H1 (cell line): ENCODE measurements at places on chromosomes 2 and 18. TPM values are rescaled to one million over a fixed set of nuclear protein-coding genes. Genes with fewer than 3 reads are reported as not detected.

Gene DLGAP1
- 15.1 and 16.9 TPM in 2 replicates for total RNA-seq

Gene C2orf15
- 5.5 and 6.5 TPM in 2 replicates for total RNA-seq

Gene LYG2
- total RNA-seq, result not detected in 2 replicates

Gene ANKAR
- 1.5 and 1.7 TPM in 2 replicates for total RNA-seq

Gene MCFD2
- 74.2 and 76.2 TPM in 2 replicates for total RNA-seq

Gene FOSL2
- 4.5 and 5.5 TPM in 2 replicates for total RNA-seq

Gene CELF4
- 3.3 and 3.4 TPM in 2 replicates for total RNA-seq

GRCh38 chr2:105328281-105329196, 996 bp downstream of the TGFBRAP1 start:
- peaks cover 12% of the 10 kb centered on the region; the same call in 1 of the 2 replicates for H3K4me1 ChIP-seq
- no peak for DNase-seq
- H3K36me3 ChIP-seq, result no peaks in the 10 kb centered on the region

DNA sequence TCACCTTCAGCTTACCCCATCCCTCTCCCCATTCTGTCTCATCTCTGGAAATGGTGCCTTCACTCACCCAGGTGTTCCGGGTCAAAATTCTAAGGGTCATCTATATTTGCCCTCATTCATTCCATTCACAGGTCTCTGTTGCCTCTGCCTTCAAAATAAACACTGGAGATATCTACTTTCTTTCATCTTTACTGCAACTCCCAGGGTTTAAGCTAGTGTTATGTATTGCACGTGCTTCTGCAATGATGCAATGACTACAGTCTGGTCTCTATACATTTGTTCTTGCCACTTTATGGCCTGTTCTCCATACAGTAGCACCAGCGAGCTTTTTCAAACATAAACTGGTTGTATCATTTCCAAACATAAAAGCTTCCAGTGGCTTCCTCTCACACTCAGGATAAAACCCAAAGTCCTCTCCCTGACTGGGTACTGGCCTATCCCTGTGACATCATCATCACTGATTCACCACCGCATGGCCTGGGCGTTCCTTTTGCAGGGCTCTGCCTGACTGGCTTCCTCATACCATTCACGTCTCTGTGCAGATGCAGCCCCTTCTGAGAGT, 14.3 kb downstream of the DSG2 start:
- peaks cover 14% of the 10 kb centered on the region for H3K4me1 ChIP-seq
- no peak overlapping the region for H3K4me3 ChIP-seq
- no peak overlapping the region for H3K27ac ChIP-seq
- DNase-seq, result no peak
- H3K36me3 ChIP-seq, result no peaks in the 10 kb centered on the region
- H3K27me3 ChIP-seq, result no peaks in the 10 kb centered on the region

DNA sequence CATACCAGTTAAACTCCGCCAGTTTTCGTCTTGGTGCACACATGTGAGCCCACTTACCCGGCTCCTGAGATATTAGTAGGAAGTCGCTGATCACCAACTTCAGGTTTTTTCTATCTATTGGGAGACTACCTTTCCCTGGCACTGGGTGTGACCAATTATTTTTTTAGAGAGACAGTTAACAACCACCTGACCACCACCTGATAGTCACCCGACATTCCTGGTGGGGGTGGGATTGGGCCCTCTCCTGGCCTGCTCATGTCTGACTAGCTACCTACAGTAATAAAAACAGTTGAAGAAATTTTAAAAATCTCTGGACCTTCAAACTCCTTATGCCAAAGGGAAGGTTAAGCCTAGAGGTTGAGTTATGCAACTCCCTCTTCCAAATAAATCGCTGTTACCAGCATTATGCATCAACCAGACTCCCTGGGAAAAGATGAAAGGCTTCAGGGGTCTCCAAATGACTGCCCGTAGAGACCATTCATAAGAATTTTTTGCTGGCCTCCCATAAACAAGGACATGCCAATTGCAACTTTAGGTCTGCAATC, 27.8 kb downstream of the CREG2 start:
- H3K4me3 ChIP-seq, result no peak overlapping the region
- peaks cover 11% of the 10 kb centered on the region for H3K4me1 ChIP-seq
- no peaks in the 10 kb centered on the region for H3K27me3 ChIP-seq
- no peaks in the 10 kb centered on the region for H3K36me3 ChIP-seq
- no peak overlapping the region for H3K27ac ChIP-seq
- DNase-seq, result no peak

DNA sequence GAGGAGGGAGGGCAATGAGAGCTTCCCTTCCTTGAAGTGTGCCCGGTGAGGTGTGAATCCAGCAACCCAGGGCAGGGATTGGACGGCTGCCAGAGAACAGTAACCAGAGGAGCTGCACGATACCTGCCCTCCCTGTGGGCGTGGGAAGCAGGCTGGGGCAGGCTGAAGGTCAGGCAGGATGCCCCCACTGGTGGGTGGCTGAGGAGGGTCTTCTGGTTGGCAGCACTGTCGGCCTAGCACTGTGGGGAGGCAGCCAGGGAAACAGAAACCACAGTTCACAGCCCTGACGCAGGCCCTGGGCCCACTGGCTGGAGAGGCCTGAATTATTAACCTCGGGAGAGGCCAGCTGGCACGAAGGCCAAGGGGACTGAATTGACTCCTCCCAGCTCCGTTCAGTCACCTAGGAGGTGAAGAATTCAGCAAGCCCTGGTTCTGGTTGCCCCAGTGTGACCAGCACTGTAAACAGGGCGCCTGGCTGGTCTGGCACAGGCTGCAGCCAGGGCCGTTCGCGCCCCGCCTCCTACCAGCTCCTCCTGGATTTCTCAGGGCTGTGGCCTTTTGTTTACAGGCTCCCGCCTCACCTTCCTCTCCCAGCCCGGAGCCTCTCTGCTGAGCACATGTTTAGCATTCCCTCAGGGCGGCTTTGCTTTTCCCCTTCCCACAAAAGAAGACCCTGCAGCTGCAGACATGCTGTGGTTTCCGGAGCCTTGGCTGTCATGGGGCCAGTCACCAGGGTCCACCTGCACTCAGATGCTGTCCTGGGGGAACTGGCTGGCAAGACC, 97.8 kb downstream of the B3GNT2 start:
- H3K27ac ChIP-seq, result no peak overlapping the region
- H3K4me1 ChIP-seq, result peaks cover 7% of the 10 kb centered on the region; the same call in 1 of the 2 replicates
- H3K27me3 ChIP-seq, result no peaks in the 10 kb centered on the region
- no peak overlapping the region for H3K4me3 ChIP-seq
- no peaks in the 10 kb centered on the region for H3K36me3 ChIP-seq
- peak; percentile 47 for DNase-seq

DNA sequence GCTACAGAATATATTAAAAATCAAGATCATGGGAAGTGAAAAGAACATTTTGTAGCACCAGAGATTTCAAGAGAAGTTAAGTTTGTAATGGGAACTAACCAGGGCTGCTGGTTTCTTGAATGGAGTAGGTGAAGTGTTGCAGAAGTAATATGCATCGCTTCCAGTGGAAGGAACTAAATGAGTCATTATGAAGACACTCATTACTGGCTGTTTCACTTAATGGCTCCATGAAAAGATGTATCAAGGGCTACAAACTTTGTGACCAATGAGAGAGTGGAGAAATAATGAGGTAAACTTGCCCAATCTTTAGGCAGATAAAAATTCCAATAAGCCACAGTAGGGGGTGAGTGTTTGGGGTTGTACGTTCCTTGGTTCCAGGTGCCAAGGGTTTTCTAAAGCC, 380.4 kb upstream of the POU3F3 start:
- H3K27me3 ChIP-seq, result no peaks in the 10 kb centered on the region
- no peaks in the 10 kb centered on the region for H3K36me3 ChIP-seq
- H3K4me1 ChIP-seq, result no peaks in the 10 kb centered on the region
- no peak overlapping the region for H3K4me3 ChIP-seq
- H3K27ac ChIP-seq, result no peak overlapping the region
- DNase-seq, result no peak

DNA sequence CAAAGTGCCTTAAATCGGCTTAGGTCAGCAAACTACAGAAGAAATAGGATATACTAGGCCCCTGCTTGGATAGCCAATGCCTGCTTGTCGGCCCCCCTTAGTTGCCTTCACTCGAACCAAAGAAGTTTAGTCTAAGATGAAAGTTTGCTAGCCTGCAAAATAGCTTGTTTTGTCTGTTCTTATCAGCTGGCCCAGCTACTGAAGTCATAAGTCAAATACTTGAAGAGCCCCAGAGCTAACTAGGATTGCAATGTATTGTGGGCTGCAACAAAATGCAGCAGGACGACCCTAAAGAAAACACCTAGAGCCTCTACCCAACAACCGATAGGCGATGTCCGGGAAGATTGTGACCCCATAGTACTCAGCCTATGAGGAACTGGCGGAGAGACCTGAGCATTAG, 183.5 kb upstream of the HS6ST1 start:
- no peaks in the 10 kb centered on the region for H3K27me3 ChIP-seq
- H3K4me3 ChIP-seq, result no peak overlapping the region
- H3K36me3 ChIP-seq, result no peaks in the 10 kb centered on the region
- H3K4me1 ChIP-seq, result no peaks in the 10 kb centered on the region
- DNase-seq, result no peak
- no peak overlapping the region for H3K27ac ChIP-seq

DNA sequence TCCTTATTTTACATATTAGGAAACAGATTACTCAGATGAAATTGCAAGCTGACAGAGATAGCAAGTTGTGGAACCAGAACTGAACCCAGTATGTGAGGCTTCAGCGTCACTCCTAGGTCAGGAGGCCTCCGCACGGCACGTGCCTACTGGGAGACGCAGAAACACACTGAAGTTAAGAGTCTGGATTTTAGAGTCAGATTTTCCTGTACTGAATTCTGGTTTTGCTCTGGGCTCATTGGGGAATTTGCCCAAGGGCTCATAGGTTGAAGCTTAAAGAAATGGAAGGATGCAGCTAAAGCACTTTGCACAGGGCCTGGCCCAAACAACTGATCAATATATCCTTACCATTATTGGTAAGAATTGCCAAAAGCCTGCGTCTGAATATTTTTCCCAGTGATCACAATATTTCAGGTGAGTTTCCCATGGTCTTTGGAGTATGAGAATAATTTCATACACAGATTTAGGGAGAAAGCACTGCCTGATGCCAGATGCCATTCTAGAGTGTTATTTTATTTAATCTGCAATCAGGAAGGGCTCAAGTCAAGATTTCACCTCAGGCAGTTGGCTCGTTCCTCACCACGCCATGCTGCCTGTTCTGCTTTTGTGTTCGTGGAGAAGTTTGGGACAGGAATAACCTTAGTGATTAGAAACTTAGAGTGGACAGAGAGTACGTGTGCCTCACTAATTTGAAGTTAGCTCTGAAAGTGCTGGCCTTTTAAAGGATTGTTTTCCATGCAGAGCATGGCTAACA, 331.9 kb downstream of the MYCN start:
- H3K27ac ChIP-seq, result no peak overlapping the region
- DNase-seq, result no peak
- H3K4me1 ChIP-seq, result no peaks in the 10 kb centered on the region
- no peak overlapping the region for H3K4me3 ChIP-seq
- no peaks in the 10 kb centered on the region for H3K36me3 ChIP-seq

DNA sequence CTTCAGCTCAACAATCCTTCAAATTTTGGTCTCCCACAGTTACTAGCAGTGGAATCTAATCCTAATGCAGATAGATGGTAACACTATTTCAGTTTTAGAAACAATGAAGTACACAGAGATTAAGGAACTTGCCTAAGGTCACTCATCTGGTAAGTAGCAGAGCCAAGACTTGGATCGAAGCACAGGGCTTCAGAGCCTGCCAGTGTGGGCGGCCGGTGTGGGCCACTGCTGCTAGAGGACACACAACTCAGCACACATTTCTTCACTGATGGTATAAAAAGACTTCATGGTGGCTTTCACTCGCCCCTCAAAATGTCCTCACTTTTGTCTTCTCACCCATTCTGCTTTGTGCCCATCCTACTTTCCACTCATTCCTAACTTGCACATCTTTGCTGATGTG, 11.1 kb downstream of the C2orf74 start:
- peaks cover 5% of the 10 kb centered on the region for H3K4me1 ChIP-seq
- no peaks in the 10 kb centered on the region for H3K36me3 ChIP-seq
- no peak overlapping the region for H3K27ac ChIP-seq
- no peaks in the 10 kb centered on the region for H3K27me3 ChIP-seq
- no peak for DNase-seq

DNA sequence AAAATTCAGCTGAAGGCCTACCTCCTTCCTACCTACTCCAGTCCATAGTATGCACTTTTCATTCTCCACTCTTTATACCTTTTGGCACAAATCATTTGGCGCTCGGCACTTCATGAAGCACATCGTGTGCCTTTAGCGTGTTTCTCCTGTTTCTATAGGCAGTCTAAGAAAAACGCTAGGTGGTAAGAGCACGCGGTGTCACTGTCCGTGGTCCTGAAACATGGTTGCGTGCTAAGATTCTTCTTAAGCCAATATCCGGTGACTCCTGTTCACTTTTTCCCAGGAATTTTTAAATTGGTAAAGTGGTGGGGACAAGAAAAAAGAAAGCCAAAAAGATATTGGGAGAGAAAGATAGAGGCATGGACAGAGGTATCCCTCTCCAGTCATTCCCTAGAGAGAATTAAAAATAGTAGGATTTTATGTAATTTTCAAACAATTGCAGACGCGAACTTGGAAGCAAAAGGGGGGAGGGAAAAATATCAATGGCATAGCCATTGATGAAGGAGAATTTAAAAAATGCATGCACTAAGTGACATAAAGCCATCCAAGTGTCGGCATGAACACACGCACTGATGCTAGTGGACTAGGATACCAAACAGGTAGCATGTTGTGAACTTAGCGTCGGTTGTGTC, 1.4 kb upstream of the CTNNA2 start:
- H3K27me3 ChIP-seq, result peaks cover 1% of the 10 kb centered on the region
- H3K4me1 ChIP-seq, result peaks cover 17% of the 10 kb centered on the region
- no peak overlapping the region for H3K27ac ChIP-seq
- peak; percentile 47 for DNase-seq
- no peaks in the 10 kb centered on the region for H3K36me3 ChIP-seq

DNA sequence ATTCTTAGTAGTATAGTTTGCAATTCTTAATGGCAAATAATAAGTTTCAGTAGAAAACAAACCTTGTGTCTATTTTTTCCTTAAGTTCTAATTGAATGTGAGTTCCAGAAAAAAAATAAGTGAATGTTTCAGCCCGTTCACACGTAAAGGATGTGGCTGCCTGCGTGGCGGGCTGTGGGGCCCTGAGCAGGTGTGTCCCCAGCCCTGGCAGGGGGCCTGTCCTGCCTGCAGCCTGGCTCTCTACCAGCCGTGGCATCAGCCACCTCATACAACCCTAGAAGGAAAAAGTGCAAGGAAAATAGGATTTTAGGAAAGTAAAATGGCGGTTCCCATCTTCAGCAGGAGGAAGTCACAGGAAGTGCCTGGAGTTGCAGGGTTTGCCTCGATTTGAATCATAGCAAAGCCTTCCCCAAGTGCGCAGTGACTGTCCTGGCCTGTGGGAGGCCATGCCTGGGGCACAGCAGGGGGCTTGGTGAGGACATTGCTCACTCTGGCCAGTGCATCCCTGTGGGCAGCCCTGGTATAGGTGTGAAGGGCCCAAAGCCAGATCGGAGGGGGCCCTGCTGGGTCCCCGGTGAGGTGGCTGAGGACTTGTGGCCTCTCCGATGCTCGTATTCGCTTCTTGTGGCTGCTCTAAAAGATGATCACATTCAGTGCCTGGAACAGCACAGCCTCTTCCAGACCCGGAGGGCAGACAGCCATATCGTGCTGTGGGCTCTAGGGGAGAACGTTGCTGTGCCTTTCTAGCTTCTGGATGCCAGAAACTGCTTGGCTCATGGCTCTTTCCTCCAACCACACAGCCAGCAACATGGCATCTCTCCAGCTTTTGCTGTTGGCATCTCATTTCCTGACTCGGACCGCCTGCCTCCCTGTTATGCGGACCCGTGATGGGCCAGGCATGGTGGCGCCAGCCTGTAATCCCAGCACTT, 12.6 kb downstream of the DTYMK start:
- 0 out of 2 replicates have a peak overlapping the region, but pooled peaks have one; percentile 14 for H3K27ac ChIP-seq
- DNase-seq, result peak; percentile 63
- no peaks in the 10 kb centered on the region for H3K27me3 ChIP-seq
- no peak overlapping the region for H3K4me3 ChIP-seq
- H3K36me3 ChIP-seq, result peaks cover 26% of the 10 kb centered on the region
- H3K4me1 ChIP-seq, result no peaks in the 10 kb centered on the region

GRCh38 chr2:44267796-44268648, 7.3 kb upstream of the SLC3A1 start:
- no peak overlapping the region for H3K27ac ChIP-seq
- H3K4me3 ChIP-seq, result no peak overlapping the region
- H3K27me3 ChIP-seq, result no peaks in the 10 kb centered on the region
- no peak for DNase-seq
